RWPE1 (cell line): ENCODE measurements at places on chromosomes 4 and X.

DNA sequence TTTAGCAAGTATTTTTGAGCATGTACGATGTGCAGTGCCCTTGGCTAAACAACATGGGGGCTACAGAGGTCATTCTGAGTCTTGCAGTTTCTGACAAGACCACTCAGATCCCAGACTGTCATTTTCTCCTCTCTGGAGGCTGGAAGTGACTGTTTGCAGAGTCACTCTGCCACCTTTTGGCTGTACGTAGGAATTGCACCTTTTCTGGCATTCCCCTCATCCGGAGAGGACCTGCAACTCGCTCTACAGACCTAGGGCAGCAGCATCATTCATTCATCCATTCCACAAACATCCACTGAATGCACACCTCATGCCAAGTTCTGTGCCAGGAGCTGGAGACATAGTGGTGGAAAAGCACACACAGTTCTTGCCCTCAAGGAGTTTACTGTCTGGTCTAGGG lies 160.4 kb upstream of the GPR101 start:
- DNase-seq = no peak

DNA sequence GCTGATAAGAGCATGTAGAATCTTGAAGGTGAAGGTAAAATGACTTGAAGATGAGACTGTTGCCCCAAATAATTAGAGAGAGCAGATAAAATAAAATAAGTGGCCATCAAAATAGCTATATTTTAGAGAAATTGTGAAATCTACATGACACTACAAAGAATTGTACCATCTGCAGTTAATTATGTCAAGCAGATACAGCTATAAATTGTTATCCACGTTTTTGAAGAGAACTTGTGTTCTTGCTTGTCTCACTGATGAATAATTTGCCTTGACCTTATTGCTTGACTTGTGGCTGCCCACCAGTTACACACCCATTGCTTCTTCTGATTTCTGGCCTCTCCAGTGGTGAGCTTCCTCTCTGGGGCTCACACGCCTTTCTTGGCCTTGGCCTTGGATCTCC lies 75.8 kb upstream of the TNIP3 start:
- DNase-seq = no peak

DNA sequence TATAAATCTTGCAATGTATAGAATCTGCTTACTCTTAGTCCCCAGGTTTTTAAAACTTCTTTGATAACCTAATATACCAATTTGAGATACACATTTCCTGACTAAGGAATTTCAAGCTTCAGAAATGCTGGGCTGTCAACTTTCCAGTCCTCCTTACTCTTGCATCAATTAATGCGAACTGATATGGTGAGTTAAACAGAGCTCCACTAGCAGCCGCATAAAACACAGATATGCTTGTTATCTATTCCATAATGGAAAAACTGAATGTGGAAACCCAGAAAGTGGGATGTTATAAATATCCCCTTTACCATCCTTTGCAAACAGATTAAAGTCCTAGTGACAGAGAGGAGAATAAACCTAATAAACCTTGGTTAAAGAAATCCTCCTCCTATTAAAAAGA lies 1913.7 kb downstream of the STIM2 start:
- DNase-seq = no peak

- DNase-seq = no peak
Observed at GRCh38 chrX:50381729-50382415, 88.8 kb downstream of the DGKK start.

DNA sequence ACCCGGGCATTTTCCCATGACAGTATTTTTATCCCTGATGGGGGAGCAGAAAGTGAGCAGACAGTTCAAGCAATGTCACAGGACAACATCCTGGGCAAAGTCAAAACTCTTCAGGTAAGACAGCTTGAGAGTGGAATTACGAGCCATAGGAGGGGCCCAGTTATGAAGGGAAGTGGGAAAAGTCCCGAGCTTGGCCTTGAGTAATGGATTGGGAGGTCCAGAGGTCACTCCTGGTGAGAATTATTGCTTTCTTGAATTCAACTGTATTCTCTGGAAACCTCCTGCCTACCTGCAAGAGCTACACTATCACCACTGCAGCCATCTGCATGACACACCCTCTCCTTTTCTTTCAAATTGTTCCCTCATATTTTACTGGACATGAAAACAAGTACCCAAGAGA lies 89.1 kb downstream of the AASDH start:
- no peak for DNase-seq

DNA sequence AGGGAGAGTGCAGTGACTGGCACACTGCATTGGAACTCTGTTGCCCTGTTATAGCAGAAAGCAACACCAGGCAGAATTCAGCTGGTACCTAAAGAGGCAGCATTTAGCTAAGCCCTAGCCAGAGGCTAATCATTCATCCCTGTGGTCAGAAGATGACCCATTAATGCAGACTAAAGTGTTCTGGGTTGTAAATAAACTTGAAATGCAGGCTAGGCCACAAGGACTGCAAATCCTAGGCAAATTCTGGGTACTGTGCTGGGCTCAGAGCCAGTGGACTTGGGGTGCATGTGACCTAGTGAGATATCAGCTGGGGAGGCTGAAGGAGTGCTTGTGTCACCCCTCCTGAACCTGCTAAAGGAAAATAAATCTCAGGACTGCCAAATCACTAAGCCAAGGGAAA lies 91.2 kb downstream of the LPAR4 start:
- no peak for DNase-seq

- DNase-seq = peak; percentile 55
Observed at GRCh38 chrX:39705290-39705689, 392.5 kb downstream of the BCOR start.

DNA sequence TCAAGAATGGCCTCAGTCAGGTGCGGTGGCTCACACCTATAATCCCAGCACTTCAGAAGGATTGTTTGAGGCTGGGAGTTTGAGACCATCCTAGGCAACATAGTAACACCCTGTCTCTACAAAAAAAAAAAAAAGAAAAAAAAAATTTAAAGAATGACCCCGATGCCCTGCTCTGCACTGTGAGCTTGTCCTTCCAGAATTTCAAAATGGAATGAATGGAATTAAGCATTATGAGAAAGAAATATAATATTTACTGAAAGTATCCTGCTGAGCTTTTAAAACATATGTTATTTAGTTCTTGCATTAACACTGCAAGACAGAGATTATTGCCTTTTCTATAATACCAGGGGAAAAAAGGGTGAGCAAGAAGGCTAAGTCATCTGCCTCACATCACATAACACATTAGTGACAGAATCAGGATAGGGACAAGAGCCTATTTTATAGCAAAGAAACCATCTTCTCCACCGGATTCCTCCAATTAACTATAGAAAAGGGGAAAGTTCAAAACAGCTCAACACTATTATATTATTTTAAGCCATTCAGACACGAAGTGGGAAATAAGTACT lies 41.9 kb upstream of the GAB1 start:
- DNase-seq = no peak

- no peak for DNase-seq
Observed at GRCh38 chr4:92520563-92520962, 216.8 kb downstream of the GRID2 start.

- no peak for DNase-seq
Observed at GRCh38 chr4:96260064-96260682, 420.3 kb downstream of the PDHA2 start.

- DNase-seq = no peak
Observed at GRCh38 chr4:69888336-69888735, 28.4 kb upstream of the SULT1E1 start.

DNA sequence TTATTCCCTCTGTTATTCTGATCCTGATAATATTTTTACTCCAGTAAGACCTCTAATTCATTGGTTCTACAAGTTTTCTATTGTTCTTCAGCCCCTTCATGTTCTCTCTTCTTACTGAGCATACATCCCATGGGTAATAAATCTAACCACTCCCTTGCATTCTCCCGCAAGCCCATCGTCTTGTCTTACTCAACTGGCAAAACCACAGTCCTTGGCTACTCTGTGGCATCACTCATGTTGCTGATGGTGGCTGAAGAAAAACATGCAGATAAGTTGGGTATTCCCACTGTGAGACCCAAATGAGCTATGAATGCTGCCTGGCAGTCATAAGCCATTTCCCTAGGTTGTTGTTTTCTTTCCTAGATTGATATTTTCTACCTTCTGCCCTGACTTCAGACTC lies 402.2 kb upstream of the AADAT start:
- DNase-seq = no peak

DNA sequence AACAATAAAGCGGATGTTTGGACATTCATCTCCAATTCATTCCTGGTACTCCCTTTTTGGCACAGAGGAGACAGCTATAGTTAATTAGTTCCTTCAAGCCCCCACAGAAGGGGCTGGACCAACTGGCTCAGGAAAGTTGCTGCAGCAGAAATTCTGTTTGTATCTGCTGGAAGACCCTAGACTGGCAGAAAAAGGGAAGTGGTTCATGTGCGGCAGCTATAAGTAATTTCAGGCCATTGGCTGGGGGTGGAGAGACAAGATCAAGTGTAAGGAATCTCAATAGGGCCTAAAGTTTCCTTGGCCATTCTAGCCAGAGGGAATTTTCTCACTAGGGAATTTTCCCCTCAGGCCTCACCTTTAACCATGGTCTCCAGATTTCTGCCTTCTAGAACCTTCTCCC lies 89.9 kb upstream of the DHX15 start:
- DNase-seq = no peak

DNA sequence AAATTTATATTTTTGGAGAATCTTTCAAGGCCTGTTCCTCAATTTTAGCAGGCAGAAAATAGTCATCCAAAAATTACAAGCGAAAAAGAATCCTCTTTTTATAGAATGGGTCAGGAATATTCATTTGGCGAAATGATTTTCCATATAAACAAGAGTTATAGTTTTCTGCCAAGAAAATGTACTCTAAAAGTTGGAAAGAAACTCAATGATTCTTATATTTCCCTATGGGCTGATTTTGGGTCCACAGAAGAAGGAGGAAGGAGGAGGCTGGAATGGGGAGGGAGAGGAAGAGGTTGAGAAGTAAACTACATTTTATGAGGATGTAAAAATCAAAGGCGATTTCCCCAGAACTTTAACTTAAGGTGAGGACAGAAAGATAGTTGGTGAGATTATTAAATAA lies 159.3 kb downstream of the DCAF12L1 start:
- DNase-seq = no peak

DNA sequence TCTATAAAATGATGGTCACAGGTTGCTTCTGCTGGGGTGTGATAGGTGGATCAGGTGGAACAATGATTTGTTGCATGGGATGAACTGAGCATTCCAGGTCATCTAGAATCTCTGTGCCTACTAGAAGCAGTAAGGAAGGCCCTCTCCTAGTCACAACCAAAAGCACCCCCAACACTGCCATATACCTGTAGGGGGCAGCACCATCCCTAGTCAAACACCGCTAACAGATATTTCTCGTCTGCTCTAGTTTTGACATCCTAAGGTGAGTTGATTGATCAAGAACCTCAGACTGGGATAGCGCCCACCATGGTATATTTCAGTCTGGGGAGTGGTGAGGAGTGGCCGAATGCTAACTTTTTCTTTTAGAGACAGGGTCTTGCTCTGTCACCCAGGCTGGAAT lies 160.2 kb downstream of the NHS start:
- DNase-seq = no peak

DNA sequence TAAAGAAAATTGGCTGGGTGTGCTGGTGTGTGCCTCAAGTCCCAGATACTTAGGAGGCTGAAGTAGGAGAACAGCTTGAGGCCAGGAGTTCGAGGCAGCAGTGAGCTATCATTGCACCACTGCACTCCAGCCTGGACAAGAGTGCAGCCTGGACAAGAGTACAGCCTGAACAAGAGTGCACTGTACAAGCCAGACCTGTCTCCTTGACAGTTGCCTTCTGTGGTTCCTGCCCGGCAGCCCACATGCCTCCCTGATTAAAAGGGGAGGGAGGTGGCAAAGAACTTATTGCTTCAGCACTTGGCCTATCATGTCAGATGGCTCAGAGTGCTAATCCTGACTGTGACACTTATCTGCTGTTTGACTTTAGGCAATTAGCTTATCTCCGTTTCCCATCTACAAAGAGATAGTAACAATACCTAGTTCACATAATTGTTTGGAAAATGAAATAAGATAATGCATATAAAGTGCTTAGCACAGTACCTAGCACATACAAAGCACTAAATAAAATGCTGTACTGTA lies 249.1 kb downstream of the DCLK2 start:
- no peak for DNase-seq

DNA sequence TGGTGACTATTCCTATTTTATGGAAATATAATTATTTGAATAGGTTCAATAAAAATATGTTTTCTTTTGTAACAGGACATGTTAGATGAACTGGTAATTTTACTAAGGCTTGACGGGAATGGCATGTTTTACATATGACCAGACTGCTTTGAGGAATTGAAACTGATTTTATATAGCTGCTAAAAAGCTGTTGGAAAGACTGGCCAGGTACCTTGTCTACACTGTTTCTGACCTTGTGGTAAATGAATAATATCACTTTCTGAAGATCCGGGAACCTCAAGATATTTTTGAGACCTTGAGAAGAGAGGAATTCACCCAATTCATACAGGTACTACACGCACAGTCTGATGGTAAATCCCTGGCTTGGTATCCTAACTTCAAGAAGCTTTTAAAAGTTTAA lies 42.1 kb upstream of the USP46 start:
- no peak for DNase-seq

- no peak for DNase-seq
Observed at GRCh38 chrX:151153667-151154066, 22.7 kb upstream of the GPR50 start.

GRCh38 chrX:23062359-23062758 lies 62.6 kb downstream of the DDX53 start:
- DNase-seq = no peak

GRCh38 chr4:188603646-188604045 lies 464.4 kb downstream of the TRIML1 start:
- DNase-seq = no peak

- no peak for DNase-seq
Observed at GRCh38 chr4:175127314-175127713, 209.2 kb downstream of the ADAM29 start.

DNA sequence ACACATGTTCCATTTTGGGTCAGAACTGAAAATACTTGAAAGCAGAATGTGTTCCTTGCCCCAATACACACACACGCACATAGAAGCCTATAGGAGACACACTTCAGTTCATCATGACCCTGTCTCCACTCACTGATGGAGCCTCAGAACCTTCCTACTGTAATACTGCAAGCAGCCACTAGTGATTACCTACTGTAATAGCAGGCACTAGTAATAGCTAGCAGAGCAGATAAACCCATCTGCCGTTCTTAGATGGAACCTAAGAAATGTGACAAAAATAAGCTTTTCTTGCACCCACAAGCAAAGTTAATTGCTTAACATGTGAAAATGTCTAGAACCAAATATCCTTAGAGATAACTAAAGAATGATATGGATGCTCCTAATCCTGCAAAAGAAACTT lies 13.6 kb downstream of the AMTN start:
- no peak for DNase-seq

- DNase-seq = no peak
Observed at GRCh38 chrX:47327902-47328301, 42.5 kb upstream of the ZNF157 start.

- no peak for DNase-seq
Observed at GRCh38 chr4:12206091-12206490, 777.4 kb upstream of the HS3ST1 start.

GRCh38 chr4:183412821-183413220 lies 31.6 kb upstream of the CDKN2AIP start:
- DNase-seq = no peak
